Caudate nucleus (tissue), 63 donors: ENCODE measurements at places on chromosomes 6 and 20.

DNA sequence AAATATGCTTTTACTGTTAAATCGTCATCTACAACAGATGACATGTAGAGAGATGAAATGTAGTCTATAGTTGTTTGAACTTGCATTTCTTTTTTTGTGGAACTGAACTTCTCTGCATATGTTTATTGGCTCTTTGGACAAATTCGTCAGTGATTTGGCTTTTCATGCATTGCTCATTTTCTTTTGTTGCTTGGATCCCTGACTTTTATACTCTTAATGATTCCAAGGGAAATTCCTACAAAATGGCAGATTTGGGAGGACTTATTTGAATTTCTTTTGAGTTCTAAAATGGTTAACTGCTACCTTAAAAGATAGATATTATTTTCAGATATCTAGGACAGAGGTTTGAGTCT lies 65.4 kb downstream of the UTRN start:
- DNase-seq, result no peak

DNA sequence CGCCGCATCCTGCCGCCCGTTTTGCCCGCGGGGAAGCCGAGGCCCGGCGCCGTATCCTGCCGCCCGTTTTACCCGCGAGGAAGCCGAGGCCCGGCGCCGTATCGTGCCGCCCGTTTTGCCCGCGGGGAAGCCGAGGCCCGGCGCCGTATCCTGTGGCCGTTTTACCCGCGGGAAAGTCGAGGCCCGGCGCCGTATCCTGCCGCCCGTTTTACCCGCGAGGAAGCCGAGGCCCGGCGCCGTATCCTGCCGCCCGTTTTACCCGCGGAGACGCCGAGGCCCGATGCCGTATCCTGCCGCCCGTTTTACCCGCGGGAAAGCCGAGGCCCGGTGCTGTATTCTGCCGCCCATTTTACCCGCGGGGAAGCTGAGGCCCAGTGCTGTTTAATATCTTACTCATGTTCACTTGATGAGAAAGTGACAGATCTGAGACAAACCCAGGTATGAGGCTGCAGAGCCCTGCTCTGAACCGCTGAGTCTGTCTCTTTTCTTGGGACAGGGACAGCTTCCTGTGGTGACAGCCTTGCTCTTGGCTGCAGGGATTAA lies 129.4 kb downstream of the CDH26 start:
- no peak for DNase-seq

DNA sequence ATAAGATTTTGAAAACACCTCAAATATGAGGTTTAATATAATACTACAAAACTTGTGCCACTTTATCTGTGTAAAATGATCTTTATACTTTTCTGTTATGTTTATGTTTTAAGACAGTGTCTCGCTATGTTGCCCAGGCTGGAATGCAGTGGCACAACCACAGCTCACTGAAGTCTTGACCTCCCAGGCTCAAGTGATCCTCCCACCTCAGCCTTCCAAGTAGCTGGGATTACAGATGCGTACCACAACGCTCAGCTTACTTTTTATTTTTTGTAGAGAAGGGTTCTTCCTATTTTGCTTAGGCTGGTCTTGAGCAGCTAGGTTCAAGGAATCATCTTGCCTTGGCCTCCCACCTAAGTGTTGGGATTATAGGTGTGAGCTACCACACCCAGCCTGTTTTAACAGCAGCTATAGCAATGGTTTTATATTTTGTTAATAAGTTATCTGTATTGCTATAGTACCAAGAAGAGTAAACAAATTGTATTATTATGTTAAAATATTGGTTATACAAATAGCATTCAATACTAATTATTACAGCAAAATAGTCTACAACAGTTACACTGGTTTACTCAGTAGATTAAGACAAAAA lies 8.2 kb downstream of the TAB2 start:
- DNase-seq, result no peak

GRCh38 chr20:44851545-44851944 lies 34.0 kb upstream of the YWHAB start:
- no peak for DNase-seq

DNA sequence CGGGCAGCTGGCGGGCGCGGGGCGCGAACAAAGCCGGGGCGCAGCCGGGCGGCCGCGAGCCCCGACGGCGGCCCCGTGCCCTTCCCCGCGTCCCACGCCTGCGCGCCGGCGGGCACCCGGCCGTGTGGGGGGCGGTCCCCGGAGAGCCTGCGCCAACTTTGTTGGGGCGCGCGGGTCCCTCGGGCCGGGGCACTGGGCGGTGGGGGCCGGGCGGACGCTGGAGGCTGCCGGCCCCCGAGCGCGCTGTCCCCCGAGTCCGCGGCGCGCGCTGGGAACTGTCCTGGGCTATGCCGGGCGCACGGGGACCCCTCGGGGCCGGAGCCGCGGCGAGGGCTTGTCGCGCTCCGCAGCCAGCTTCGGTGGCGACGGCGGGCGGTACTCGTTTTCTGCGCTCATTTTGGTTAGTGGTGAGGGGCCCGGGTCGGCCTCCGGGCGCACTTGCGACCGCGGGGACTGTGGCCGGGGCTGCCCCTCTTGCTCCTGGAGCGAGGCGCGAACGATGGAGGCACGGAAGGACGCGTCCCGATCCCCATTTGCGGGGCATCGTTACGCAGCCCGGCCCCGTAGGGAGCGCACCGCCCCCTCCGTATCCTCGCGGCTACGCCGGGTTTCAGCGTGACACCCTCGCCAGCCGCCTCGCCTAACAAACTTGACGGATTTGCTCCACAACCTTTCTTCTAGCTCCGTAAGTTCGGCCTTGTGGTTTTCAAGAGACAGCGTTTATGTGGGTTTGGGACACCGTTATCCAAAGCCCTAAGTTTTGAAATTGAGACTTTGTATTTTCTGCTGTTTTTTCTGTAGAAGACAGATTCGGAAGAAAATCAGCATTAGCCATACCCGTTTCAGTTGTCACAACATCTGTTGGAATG lies 622 bp downstream of the SS18L1 start:
- DNase-seq, result peak; percentile 28

- DNase-seq, result peak; percentile 8
Measured at GRCh38 chr20:31897541-31897940, 27.1 kb downstream of the TTLL9 start.

DNA sequence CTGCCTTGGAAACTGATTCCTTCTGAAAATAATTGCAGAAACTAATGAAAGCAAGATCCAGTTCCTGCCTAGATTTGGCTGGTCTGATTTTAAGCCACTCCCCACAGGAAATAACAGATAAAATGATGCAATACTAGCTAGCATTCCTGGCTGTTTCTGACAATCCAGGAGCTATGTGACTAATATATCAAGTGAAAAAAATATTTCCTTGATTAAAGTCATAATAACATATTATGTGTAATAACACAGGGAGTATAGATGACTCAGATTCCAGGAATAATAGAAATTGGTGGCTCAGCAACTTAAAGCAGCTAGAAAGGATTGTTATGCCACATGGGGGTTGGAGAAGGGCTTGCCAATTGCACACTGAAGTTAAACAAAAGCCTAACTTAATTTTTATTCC lies 182.7 kb upstream of the SALL4 start:
- no peak for DNase-seq

GRCh38 chr6:168410554-168411011 lies 30.4 kb upstream of the SMOC2 start:
- no peak for DNase-seq

GRCh38 chr6:46642928-46643751 lies 9.5 kb downstream of the CYP39A1 start:
- DNase-seq, result no peak

DNA sequence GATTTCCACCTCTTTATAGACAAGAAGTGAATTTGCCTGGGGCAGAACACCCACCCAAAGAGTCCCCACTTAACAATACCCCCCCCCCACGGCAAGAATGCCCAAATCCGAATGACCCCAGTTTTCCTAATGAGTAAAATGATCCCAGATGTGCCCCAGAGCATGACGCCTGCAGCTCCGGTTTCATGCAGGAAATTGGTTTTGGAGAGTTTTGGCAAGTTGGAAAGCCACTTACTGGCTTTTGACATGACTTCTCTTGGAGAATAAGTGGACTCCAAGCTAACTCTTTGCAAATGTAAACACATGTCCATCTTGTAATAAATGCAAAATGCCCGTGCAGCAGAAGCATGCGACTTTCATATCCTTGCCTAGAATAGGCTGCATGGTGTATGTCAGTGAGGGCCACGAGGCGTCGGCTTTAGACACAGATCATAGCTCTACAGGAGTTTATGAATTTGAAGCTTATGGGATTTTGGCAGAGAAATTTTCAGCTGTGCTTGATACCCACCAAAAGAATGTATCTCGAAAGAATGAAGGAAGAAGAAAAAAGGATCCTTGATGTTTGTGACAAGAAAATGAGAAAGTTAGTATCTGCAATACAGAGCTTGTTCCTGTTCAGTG lies 24.2 kb downstream of the EDN3 start:
- no peak for DNase-seq

- no peak for DNase-seq
Measured at GRCh38 chr20:710780-711450, 35.3 kb upstream of the SCRT2 start.

DNA sequence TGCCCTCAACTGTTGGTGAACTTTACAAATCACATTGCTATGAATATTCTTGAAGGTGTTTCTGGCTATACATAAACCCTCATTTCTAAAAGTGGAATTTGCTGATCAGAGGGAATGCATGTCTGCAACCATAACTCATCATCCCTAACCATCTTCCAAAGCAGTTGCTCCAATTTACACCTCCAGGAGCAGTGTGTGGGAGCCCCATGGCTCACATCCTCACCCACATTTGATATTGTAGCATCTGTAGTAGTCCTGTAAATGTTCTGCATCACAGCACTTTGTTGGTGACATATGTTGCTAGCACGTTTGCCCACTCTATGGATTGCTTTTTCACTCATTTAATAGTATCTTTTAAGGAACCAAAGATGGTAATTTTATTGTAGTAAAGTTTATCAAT lies 183.8 kb upstream of the SMLR1 start:
- DNase-seq, result no peak

DNA sequence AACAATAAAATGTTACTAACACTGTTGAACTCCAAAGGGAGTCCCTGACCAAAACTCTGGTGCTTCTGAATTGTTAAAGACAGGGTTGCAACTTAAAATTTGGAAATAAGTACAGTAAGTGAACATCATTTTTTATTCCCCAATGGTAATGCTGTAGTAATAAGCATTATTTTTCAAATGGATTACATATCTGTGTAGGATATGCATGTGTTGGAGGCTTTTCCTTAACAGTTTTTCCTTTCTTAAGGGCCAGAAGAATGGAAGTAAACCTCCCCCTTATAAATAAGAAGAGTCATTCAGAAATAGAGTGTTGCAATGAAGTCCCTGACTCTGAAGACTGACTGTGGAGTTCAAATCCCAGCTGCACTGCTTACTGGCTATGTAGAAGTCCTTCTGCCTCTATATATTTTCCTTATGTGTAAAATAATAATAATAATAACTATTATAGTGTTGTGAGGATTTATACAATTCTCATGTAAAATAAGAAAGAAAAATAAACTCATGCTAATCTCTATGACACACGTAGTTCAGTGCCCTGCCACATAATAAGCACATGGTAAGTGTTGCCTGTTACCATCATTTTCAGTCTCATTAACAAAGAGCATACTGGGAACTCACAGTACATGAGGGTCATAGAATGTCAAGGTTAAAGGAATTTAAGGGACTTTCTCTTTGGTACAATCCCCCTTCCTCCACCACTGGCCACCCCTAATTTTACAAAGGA lies 129.8 kb upstream of the SMLR1 start:
- DNase-seq, result no peak

GRCh38 chr6:19804205-19805128 lies 32.7 kb upstream of the ID4 start:
- DNase-seq, result peak; percentile 67

GRCh38 chr6:10413850-10414738 lies 780 bp downstream of the TFAP2A start:
- DNase-seq, result no peak

DNA sequence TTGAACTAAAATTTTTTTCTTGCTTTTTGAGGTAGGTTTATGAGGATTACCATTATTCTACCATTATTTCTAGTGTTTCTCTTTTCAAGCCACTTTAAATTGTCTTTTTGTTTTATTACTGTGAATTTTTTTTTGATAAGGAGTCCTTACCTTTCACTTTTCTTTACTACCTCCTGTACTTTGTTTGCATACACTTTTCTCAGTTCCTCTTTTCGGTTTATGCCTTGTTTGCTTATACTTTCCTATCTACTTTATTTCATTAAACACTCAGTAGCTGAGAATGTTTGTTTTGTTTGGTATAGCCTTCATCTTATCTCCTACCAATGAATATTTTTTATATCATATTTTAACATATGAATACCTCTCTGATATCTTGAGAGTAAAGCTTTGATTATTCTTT lies 147.9 kb downstream of the TFAP2B start:
- no peak for DNase-seq

- no peak for DNase-seq
Measured at GRCh38 chr20:46089167-46089416, 670 bp downstream of the NCOA5 start.

DNA sequence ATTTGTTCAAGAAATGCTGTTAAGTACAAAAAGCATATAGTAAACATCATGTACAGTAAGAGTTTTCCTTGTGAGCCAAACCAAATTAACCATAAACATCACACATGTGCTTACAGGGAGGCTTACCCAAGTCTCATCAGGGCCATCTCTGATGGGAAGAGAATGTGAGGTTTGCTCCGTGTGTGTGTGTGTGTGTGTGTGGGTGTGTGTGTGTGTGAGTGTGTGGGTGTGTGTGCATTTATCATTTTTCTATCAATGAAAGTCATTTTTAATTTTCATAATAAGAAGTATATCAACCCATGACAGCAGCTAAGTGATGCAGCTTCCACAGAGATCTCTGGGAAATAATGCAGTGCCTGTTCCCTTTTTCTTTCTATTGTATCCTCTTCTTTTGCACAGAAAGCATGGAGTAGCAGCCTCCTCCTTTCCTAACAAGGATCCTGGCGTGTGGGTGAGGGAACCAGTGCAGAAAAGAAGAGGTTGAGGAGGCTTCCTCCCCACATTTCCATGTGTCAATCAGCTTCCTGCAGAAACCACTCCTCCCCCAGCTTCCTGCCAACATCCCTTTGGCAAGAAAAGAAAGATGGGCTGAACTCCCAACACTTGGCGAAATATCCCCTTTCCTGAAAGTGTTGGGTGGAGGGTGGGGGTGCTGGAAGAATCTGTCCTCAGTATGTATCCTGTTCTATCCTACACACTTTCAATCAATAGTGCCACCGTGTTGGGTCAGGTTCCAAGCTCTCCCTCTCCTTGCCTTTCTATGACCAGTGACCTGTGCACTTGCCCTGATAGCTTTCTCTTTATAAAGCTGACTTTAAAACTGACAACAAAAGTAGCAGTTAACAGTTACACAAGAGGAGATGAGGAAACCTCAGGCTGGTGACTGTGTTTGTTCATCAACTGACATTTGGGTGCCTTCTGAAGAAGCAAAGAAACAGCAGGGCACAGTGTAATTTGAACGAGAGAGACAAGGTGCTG lies 251.8 kb upstream of the CITED2 start:
- DNase-seq, result peak; percentile 57

DNA sequence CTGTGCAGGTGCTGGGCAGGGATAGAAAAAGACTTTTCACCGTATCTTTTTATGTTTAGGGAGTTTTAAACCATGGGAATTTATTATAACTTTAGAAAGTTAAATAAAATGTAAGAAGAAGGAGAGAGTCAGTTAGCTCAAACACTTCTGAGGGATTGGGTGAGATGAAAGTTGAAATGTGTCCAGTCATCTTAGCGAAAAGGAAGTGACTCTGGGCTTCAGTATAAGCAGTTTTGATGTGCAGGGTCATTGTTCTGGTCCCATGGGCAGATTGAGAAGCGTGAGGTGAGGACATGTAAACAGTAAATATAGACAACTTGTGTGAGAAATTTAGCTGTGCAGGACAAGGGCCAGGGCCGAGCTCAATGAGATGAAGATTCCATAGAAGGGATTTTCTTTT lies 66.9 kb downstream of the TOX2 start:
- no peak for DNase-seq
